ENCODE measurements at places on chromosomes 2 and 18.

GRCh38 chr18:72867746-72868584 lies at the start of gene NETO1:
Gene NETO1 (minus strand): TSS chr18:72867987. CDS start chr18:72867291, 696 bp downstream.
- no peak for DNase-seq

GRCh38 chr2:224405841-224406370 lies 4.0 kb upstream of the FAM124B start:
- no peak for DNase-seq

GRCh38 chr2:172986040-172986439 lies 89.6 kb upstream of the MAP3K20 start:
- DNase-seq: no peak

DNA sequence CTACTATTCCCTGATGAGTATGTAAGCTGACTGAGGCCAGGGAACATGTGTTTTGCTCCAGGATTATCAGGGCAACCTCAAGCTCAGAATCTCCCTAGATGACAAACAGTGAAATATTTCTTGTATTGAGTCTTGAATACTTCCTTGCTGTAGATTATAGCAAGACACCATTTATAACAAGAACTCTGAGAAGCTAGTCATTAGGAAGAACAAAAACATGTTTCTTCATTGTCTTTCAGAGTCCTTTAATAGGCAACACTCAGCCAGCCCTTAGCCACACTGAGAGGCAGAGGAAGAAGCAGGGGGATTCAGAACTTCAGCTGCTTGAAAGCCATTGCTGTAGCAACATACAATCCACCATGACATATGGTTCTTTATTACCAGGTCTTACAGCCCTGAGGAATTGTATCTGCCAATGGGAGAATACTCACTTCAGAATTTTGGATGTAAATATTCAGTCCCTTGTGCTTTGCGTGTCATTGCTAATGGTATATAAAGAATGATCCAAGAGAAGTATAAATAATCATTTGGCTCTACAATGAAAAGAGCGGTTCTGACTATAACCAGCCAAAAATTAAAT lies 117.5 kb upstream of the NCKAP5 start:
- no peak for DNase-seq

DNA sequence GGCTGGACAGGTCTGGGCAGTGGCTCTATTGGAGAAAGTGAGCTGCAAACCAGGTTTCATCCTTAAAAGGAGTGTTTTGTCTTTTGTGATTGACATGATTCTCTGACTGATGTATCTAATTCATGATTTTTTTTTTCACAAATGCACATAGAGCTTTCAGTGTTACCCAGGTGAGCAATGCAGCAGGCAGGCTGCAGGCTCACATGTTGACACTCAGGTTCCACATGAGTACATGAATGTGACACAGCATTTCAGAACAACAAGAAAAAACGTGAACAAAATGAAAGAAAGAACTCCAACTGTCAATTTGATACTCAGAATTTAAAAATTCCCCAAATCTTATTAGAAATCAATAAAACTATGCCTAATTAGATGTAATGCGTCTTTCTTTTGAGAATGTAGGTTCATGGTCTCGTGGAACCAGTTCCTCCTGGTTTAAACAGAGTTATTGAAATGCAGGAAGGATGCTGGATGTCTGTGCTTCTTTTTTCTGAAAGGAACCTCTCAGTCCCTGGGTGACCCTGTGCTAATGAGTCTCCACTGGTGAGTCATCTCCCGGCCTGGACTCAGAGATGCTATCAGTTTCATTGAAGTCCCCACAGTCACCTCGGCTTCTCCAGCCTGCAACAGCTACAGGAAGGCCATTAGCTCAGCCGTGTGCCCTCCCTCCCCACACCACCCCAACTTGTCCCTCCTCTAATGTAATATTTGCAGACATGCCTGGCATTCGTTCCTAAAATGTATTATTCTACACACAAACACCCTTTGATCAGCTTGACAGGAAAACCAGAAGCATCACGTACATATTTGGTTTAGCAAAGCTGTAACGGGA lies 430.4 kb downstream of the LPIN1 start:
- DNase-seq: peak; percentile 25

DNA sequence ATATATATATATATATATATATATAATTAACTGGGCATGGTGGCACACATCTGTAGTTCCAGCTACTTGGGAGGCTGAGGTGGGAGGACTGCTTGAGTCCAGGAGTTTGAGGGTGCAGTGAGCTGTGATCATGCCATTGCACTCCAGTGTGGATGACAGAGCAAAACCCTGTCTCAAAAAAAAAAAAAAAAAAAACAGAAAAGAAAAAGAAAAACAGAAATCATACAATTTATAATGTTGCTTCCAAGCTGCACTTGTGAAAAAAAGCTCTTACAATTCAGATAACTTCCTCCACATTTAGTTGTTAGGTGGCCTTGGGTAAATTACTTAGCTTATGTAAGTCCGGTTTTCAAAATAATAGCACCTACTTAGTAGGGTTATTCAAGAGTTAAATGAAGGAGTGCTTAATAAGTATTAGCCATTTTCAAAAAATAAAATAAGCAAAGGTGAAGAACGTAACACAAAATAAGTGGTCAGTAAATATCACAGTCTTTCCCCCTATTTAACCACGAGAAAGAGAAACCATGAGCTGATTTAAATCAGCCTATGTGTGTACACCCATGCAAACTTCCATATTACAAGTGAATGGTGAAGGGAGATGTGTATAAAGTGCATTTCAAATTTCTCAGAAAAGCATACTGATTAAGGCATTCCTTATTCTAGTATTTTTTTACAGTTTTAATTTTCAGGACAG lies 2.3 kb downstream of the WIPF1 start:
- no peak for DNase-seq

DNA sequence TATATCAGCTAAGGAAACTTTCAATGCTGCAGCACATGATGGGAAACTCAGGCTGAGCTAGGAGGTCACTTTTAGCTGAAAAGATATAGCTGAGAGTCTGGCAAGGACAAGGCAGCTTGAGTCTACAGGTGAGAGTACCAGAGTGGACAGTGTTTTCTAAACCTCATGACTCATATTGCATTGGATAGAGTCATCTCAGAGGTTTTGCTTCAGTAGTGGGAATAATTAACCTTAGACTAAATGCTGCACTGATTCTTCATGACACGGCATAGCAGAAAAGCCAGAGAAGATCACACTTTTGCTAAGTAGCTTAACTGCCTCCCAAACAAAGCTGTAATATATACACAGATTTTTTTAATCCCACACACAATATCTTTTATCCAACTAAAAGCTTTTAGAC lies 865.0 kb upstream of the CDH2 start:
- no peak for DNase-seq
